Stimulated activated naive CD4-positive, alpha-beta T cell treated with Interleukin-2 at 50 U/mL for 16 hours (primary cell): ENCODE measurements at places on chromosomes 5 and 9.

DNA sequence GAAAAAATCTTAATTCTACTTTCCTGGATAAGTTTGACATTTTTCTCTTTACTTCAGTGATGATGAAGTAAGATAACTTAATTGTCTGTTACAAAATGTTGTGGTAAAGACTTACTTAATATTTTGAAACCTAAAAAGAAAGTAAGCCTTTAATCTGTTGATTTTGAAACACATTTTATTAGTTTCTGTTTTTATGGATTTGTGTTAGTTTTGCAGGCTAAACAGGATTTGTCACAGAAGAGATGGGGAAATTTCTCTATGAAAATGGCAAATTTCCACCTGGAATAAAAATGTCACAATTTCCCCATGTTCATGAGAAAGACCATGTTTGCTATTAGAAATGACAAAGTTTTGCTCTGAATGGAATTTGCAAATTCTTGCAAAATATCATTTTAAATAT, 237.1 kb downstream of the RFX3 start:
- no peak for DNase-seq

GRCh38 chr5:132445930-132446329, 44.6 kb downstream of the IRF1 start:
- DNase-seq, result no peak

- no peak for DNase-seq
These were observed 57.8 kb downstream of the ZNF462 start for GRCh38 chr9:106920701-106921283.

DNA sequence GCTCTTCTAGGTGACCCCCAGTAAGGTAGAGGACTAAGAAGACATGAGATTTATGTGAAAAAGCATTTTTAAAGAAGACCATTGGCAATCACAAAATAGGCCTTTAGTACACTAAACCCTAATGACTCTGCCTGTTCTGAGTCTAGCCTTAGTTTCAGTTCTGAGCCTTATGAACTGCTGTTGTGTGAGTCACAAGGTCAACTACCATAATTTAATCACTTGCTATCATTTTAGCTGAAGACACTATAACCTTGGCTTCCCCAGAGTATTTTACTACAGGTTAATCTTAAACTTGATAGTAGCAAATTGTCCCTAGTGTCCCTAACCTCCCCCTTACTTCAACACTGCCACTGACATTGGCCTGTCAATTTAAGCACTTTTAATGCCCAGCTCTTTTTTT, 34.4 kb downstream of the APC start:
- no peak for DNase-seq

DNA sequence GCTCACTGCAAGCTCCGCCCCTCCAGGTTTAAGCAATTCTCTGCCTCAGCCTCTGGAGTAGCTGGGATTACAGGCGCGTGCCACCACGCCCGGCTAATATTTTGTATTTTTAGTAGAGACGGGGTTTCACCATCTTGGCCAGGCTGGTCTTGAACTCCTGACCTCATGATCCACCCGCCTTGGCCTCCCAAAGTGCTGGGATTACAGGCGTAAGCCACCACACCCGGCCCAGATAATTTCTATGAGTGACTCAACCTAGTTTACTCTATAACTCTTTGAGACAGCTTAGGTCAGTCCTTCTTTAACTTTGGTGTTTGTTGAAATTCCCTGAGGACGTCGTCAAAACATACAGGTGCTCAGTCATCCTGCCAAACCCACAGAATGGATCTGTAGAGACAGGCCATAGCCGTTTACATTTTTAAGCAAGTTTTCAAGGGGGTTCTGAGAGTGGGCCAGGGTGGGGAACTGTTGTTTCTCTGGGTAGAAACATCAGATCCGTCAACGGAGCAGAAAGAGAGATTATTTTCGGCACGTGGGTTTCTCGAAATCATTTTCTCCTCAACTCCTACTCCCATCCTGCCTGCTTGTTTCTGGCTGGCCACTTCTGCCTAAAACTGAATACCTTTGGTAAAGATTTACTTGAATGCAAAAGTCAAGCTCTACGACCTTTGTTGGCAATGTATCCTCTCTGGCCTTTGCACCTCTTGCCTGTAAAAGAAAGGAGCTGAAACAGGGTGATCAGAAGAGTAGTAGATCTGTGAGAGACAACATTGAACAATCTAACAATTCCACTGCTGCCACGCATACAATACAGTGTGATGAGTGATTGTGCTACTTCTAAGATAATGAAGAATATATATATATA, 6.0 kb upstream of the BOD1 start:
- no peak for DNase-seq

DNA sequence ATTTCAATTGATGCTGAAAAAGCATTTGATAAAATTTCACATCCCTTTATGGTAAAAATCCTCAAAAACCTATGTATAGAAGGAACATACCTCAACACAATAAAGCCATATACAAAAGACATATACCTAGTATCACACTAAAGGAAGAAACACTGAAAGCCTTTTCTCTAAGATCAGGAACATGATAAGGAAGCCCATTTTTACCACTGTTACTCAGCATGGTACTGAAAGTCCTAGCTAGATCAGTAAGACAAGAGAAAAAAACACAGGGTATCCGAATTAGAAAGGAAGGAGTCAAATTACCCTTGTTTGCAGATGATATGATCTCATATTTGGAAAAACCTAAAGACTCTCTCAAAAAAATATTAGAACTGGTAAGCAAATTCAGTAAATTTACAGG, 350.2 kb upstream of the PDE4D start:
- no peak for DNase-seq

GRCh38 chr5:157481265-157481664, 21.3 kb downstream of the NIPAL4 start:
- DNase-seq, result no peak

DNA sequence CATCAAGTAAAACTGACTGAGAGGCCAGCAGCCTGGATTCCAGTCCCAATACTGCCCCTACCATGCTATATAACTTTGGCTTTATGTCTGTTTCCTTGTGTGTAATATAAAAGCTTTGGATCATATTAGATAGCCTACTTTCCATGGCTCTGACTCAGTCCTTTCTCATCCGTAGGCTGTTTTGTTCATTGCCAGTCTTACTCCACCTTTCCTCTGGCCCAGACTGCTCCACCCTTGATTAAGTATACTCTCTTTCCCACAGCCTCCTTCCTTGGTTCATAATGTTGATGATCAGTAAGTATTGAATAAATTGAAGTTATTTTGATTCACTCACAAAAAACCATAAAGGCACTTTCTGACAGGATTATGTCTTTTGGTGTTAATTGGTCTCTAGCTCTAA, 1.5 kb upstream of the MRPS30 start:
- no peak for DNase-seq

GRCh38 chr9:91727316-91727861, 222.6 kb downstream of the ROR2 start:
- no peak for DNase-seq

- no peak for DNase-seq
These were observed 93.5 kb upstream of the ATG10 start for GRCh38 chr5:81878333-81878732.

- DNase-seq, result no peak
These were observed 566.0 kb upstream of the DMAC1 start for GRCh38 chr9:8365466-8366160.

DNA sequence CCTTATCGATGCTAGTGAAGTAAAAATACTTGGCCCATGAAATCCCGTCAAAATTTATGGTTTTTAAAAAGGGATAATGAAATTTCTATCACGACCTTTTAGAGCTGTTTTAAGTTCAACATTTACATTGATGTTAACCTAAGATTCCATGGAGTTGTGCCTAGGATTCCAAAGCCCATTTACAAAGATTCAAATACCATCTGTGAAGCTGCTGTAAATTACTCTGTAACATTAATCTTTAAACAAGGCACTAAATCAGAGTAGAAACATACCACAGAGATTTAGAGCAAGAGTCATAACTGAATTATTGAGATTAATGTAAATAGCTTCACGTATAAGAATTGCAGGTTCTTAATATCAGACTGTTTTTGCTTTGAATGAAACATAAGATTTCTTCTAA, 17.7 kb downstream of the POU5F2 start:
- no peak for DNase-seq

GRCh38 chr5:71829206-71829605, 110.1 kb downstream of the CARTPT start:
- no peak for DNase-seq

- DNase-seq, result no peak
These were observed 1083.8 kb upstream of the NUDT12 start for GRCh38 chr5:104646416-104646815.

DNA sequence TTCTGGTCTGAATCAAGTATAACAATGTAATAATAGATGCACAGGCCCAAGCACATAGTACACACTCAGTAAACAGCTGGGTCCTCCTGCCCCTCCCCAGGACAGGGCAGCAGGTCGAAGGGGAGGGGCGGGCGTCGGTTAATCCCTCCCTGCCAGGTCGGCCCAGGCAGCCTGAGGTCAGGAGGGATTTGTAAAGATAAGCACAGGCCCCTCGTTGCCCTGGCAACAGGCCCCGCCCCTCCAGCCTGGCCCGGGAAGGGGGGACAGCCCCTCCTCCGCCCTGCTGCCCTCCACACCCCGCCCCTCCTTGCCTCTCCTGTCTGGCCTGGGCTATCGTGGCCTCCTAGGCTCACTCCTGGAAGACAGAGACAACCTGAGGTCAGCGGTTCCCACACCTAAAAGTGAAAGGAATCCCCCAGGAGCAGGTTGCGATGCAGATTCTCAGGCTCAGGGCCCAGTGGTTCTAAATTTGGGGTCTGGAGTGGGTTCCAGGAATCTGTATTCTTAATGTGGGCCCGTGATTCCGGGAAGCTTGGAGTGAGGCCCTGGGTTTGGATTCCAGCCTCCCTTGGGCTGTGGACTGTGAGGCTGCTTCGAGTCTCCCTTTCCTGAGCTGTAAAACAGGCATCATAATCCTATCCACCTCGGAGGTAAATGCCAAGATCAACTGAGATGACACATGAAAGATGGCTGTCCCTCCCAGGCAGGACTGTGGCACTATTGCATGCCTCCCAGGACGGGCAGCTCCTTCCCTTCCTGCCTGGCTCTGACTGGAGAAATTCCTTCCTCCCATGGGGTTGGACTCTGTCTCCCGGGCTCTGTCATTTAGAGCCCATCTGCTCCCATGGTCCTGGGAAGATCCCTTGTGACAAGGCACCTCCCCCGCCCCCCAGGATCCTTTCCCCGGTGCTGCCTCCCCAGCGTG, 4.4 kb downstream of the CRB2 start:
- no peak for DNase-seq

DNA sequence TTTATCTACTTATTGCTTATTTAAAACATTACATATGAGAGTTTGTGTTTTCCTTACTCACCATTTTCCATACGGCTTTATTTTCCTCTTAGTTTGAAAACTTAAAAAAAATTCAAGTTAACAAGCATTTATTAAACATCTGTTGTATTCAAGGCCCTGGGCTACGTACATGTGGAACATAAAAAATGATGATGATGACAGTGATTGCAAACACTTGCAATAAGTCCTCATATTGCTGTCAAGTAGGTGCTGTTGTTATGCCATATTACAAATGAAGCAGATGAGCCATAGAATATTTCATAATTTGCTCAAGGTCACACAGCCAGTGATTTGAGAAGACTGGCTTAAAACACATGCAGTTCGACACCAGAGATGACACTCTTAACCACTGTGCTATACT, 180.6 kb downstream of the COMMD10 start:
- no peak for DNase-seq

DNA sequence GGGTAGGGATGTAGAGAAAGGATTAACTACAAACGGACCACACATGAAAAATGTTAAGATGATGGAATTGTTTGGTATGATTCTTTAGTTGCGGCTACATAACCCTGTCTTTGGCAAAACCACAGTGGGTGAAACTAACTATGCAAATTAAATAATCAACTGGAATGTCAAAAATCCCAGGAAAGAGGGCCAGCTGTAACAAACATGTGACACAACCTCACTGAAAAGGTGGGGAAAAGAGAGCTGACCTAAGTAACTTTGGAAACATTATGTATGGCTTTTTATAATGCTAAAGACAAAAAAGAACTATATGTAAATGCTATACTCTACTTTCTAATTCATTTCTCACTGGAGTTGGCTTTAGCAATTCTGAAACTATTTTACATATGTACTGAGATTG, 252.0 kb downstream of the MRPS30 start:
- DNase-seq, result no peak
